KG1 (cell line): ENCODE measurements at places on chromosomes 3 and 15.

DNA sequence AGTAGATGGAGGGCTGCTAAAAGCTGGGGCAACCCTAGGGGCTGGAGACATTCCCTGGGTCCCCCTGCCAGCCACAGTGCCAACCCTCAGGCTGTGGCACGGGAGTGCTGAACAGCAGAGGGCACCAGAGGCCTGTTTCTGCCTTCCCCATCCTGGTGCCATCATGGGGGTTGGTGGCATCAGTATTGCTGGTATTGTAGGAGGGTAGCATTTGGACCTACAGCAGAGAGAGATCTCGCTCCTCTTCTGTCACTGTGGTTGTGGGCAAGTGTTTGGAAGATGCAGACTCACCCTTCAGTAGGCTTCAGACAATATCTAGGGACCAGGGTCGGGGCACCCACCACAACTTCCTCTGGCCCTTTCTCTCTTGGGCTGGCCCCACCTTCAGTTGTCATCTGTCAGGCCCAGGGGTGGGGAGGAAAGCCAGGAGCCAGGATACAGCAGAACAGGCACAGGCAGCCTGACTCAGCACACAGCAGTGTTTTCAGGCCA, 123.5 kb downstream of the RPLP1 start:
- peak; percentile 32 for DNase-seq

DNA sequence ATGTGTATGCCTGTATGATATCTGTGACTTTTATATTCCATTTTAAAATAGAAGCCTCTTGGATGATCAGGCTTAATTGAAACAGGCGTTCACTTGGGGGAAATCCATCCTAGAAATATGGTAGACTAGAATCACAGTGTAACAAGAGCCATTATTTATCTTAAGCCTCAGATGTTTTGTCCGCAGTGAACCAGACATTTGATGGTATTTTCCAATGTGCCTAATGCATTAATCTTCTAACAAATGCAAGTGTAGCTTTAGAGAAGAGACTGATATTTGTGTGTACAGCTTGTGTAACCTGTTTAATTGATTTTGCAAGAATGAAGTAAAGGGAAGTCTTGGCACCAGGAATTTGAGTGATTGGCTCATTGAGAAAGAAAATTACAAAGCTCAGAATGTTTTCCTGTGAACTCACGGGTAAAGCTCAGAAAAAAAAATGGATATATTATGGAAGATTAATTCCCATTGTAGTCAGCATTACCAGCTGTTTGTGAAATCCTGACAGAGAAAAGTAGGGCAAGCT, 155.7 kb downstream of the SV2B start:
- no peak for DNase-seq

GRCh38 chr15:62998262-62998890, 44.2 kb upstream of the TPM1 start:
- DNase-seq: no peak

GRCh38 chr3:183500981-183501704, 54.4 kb downstream of the KLHL6 start:
- DNase-seq: no peak

- DNase-seq: no peak
Observed at GRCh38 chr3:12342151-12342550, 53.3 kb downstream of the PPARG start.

DNA sequence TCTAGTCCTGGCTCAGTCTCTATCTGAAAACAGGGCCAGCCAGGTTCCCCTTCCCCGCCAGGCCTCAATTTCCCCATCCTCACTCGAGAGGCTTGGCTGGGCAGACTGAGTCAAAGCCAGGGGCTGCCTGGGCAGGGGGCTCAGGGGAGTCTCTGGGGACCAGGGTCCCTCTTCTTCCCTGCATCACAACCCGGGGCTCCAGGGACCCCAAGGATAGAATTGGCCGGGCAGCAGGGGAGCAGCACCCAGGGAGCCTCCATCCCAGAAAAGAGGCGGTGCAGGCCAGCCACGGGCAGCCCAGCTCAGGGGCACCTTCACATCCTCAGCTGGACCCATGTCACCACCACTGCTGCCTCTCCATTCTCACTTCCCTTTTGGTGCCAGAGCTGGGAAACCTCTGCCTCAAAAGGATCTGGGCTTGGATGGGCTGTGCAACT, 13.3 kb upstream of the PLXND1 start:
- DNase-seq: no peak

- no peak for DNase-seq
Observed at GRCh38 chr3:148735597-148735996, 37.9 kb downstream of the AGTR1 start.

DNA sequence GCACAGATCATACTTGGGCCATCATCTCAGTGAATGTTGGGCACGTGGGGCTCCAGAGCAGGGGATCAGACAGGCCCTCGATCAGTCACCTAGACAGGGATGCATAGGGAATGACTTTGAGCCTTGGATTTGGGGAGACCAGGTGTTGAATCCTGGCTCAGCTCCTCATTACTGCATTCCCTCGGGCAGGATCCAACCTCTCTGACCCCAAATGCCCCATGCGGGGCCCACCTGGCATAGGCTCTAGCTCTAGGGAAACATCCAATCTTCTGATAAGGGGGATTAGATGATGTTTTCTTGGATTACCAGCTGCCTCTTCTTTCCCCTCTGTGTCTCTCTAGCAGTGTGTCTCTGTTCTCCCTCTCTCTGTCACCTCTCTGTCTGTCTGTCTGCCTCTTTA, 22.7 kb downstream of the LOXL1 start:
- DNase-seq: no peak

DNA sequence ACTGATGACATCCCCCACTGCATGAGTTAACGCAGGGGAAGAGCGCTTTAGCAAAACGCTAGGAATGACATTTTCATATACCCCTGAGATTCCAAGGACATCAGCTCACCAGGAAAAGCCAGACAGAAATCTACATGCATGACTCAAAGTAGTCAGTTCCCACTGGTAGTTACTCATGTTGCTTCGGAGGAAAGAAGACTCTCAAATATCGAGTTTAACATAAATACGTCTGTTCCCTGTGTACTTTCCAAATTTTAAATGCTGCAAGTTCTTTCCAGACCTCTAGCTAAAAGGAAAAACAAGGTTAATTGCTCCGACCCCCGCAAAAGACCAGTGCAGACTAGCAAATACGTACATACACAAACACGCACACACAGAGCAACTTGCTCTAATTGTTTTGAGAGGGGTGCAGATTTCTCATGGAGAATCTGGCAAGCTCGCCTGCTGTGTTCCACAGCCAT, 115.4 kb upstream of the PRICKLE2 start:
- DNase-seq: no peak

GRCh38 chr15:40680151-40680550, 14.8 kb upstream of the RAD51 start:
- DNase-seq: no peak

GRCh38 chr3:179149406-179149867, 1.3 kb downstream of the PIK3CA start:
- DNase-seq: no peak

- DNase-seq: no peak
Observed at GRCh38 chr3:177465257-177465642, 268.0 kb upstream of the TBL1XR1 start.
